Activated T-helper 2 cell treated with anti-CD3 and anti-CD28 coated beads, Interferon-gamma antibody, Interleukin-2, Interleukin-4, amounts not matched to agents 10 μg/mL and 5 μg/mL and 100 μg/mL, durations not matched to agents 14 hours and 24 hours and 36 hours (primary cell): ENCODE measurements at places on chromosomes 7 and 10. TPM values are rescaled to one million over a fixed set of nuclear protein-coding genes. Genes with fewer than 3 reads are reported as not detected.

Gene OPN4
- not detected in 2 replicates for total RNA-seq

Gene ELFN1
- not detected in 2 replicates for total RNA-seq

Gene FGL2
- 1.1 and 1.2 TPM in 2 replicates for total RNA-seq

Gene PRRT4
- total RNA-seq, result 0.39 and 0.55 TPM in 2 replicates

Gene ASZ1
- total RNA-seq, result not detected in 2 replicates

Gene CUZD1
- total RNA-seq, result 2.5 and 2.9 TPM in 2 replicates

Gene LYZL1
- total RNA-seq, result not detected in 2 replicates

Gene TRIM74
- total RNA-seq, result 0.43 and 0.69 TPM in 2 replicates

Gene SLC29A3
- 7.2 and 7.3 TPM in 2 replicates for total RNA-seq

Gene CAMK2B
- 1.9 and 2.1 TPM in 2 replicates for total RNA-seq

Gene GHRHR
- not detected in 2 replicates for total RNA-seq

Gene PDGFA
- 10.6 and 11.9 TPM in 2 replicates for total RNA-seq

Gene CYP26C1
- 0.05 TPM in 1 of 2 replicates, not detected in the other for total RNA-seq

Gene AGBL3
- total RNA-seq, result 1.6 and 3.9 TPM in 2 replicates

Gene TBXAS1
- total RNA-seq, result 1.7 and 2.0 TPM in 2 replicates

Gene HOXA6
- total RNA-seq, result not detected in 2 replicates

Gene MAP3K8
- 33.5 and 37.1 TPM in 2 replicates for total RNA-seq

Gene CHN2
- total RNA-seq, result 0.73 and 0.94 TPM in 2 replicates

Gene NEURL1
- 1.7 and 2.2 TPM in 2 replicates for total RNA-seq

Gene TMEM229A
- total RNA-seq, result not detected in 2 replicates

Gene LRRD1
- 0.09 TPM in 1 of 2 replicates, not detected in the other for total RNA-seq

Gene MTPN
- 113 and 118 TPM in 2 replicates for total RNA-seq

Gene TAS2R4
- total RNA-seq, result 0.78 and 0.94 TPM in 2 replicates

Gene HOXA13
- total RNA-seq, result not detected in 2 replicates

Gene MRC1
- not detected in 2 replicates for total RNA-seq

Gene CYP2C8
- total RNA-seq, result 0.09 and 0.46 TPM in 2 replicates
